ENCODE measurements at places on chromosomes 2 and 18.

DNA sequence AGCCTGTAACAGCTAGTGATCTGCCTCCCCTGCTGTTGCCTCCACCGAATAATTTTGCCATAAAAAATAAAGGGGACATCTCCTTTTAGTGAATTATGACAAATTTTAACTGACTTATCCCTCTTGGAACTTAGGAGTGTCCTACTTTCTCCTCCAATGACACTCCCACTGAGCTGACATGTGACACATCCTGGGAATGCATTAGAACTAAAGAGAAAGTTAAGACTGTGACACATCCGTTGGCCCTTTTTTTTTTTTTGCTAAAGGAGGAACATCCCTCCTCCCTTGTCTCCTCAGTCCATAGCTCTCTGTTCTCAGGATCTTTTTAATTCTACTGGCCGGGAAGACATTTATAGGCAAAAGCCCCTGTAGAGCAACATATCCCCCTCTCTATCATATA is 268.2 kb downstream of the NRXN1 start:
- DNase-seq, result no peak

GRCh38 chr2:236130349-236130998 is 37.7 kb downstream of the GBX2 start:
- no peak for DNase-seq

DNA sequence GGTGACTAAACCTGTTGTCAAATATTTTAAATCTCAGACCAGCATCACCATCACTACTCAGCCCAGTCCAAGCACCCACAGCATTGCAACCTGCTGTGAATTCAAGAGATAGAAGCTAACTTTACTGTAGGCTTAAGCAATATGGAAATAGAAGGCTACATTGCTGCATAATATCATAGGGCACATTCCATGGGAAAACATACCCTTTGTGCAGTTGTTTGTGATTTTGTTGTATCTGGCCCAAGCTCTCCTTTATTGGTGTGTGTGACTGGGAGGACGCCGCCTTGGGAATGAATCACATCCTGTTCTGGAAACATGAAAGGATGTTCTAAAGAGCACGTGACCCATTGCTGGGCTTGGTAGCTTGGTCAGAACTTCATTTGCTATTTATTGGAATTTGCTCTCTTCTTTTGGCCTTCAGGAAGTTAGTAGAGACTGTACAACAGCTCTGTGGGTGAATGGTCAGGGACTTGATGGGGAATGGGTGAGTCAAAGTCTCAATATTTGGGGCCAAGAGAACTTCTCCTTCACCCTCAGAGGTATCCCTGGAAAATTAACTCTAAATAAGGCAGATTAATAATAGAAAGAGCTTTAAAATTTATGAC is 106.8 kb upstream of the SERPINE2 start:
- DNase-seq, result no peak

DNA sequence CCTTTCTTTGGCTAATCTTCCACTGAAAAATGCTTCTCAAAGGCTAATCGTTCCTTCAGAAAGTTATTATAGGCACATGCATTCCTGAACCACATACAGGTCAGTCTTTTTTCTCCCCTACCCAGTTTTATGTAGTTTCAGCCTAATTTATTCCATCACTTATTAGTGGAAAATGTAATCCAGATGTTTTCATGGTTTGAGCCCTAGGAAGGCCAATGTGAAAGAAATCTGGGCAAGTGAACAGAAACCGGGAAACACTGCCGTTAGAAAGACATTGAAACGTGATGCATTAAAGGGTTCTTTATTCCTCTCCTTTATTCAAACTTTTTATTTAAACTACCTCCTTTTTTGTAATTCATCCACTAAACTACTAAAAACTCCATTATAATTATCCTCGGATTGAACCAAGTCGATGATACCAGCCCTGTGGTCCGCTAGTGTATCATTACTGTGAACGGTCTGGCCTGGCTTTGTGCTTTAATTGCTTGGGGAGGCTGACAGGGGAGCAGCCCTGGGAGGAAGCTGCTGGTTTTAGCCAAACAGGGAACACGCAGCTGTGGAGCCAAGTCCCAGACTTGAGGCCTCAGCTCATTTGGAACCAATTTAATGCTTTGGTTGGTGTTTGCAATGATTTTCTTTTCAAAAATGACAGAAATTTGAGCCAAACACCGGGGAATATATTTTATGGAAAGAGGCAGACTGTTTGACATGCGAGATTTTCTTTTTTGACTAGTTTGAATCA is 149.2 kb downstream of the ARHGAP28 start:
- DNase-seq, result no peak

DNA sequence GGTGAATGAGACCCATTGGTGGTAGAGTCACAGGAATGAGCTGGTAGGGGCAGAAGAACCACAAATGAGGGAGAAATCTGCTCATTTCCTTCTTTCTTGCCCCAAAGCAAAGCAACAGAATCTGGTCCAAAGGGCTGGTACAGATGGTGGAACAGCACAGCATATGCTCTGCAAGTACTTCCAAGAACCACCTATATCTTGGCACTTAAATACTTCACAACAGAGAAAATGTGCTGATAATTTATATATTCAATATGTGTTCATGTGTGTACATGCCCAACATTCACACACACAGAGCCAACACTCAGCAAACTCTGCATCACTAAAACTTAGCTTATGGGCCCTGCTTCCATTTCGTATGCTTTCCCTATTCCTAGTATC is 884.4 kb upstream of the KLHL29 start:
- no peak for DNase-seq

GRCh38 chr2:233325814-233326213 is 18.2 kb downstream of the SAG start:
- no peak for DNase-seq

- no peak for DNase-seq
These were observed 130.6 kb upstream of the SKOR2 start for GRCh38 chr18:47381975-47382570.

GRCh38 chr2:111188681-111189080 is 68.0 kb downstream of the BCL2L11 start:
- no peak for DNase-seq

DNA sequence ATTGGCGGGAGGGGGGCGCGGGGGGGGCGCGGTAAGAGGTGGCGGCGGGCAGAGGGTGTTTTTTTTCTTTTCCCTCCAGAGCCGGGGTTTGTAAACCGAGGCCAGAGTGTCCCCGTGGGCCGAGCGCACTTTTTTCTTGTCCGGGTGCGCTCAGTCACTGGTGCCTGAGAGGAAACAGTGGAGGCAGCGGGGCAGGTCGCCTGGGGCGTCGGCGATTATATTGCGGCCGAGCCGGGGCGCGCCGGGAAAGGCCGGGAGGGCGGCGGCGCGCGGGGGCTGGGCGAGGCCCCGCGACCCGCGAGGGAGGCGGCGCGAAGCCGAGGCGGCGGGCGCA is 275 bp downstream of the HOXD8 start:
- no peak for DNase-seq

GRCh38 chr2:216742411-216742810 is 47.1 kb upstream of the IGFBP5 start:
- DNase-seq, result no peak

- DNase-seq, result peak; percentile 76
These were observed 1.2 kb upstream of the DNAJB2 start for GRCh38 chr2:219277703-219278654.

- peak; percentile 4 for DNase-seq
These were observed 759.7 kb upstream of the FANCL start for GRCh38 chr2:59000796-59001195.

- DNase-seq, result no peak
These were observed 411 bp downstream of the NARS1 start for GRCh38 chr18:57621246-57621604.

DNA sequence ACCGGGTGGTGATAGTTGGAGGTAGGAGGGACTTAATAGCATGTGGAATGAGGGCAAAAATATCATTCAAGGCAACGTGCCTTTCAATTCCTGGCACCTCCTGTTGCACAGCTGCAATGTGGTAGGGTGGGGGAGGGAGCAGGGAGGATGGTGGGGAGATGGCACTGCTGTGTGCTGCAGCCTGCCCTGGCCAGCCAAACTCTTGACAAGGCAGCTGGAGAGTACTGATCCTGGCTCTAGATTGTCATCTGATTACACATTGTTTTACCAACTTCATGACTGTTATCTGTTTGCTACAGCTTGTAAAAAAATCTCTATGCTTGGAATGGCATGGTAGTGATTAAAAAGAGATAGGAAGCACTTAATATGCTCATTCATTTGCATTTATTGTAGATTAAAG is 47.7 kb downstream of the PLCL1 start:
- DNase-seq, result peak; percentile 25

GRCh38 chr18:56001576-56001975 is 413.6 kb upstream of the TCF4 start:
- no peak for DNase-seq

DNA sequence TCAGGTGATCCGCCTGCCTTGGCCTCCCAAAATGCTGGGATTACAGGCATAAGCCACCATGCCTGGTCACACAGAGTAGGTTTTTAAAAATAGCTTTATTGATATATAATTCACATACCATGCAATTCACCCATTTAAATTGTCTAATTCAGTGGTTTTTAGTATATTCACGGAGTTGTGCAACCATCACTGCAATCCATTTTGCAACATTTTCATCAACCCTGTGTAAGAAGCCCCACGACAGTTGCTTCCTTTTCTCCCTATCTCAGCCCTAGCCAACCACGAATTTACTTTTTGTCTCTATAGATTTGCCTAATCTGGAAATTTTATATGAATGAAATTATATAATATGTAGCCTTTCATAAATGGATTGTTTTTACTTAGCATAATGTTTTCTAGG is 266.4 kb downstream of the NAPG start:
- DNase-seq, result no peak

DNA sequence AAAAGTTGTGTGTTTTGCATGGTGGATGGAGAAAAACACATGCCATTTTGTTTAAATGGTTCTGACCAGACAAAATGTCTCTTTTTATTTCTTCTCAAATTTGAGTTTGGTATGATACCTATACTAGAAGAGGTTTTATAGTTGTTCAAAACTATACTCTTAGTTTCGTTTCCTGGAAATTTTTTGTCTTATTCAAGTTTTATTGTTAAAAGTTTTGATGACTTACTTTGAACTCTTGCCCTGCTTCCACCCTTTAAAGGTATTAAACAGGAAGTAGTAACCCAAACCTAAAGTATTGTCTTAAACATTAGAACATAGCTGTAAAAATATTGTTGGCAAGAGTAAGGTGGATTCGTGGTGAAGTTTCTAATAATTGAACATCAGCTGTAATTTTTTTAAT is 98.2 kb downstream of the BABAM2 start:
- no peak for DNase-seq

- no peak for DNase-seq
These were observed 3.5 kb downstream of the ZNF513 start for GRCh38 chr2:27376866-27377617.

GRCh38 chr2:136351684-136352083 is 233.7 kb upstream of the CXCR4 start:
- DNase-seq, result no peak

GRCh38 chr2:28321426-28321825 is 71.2 kb upstream of the FOSL2 start:
- no peak for DNase-seq

DNA sequence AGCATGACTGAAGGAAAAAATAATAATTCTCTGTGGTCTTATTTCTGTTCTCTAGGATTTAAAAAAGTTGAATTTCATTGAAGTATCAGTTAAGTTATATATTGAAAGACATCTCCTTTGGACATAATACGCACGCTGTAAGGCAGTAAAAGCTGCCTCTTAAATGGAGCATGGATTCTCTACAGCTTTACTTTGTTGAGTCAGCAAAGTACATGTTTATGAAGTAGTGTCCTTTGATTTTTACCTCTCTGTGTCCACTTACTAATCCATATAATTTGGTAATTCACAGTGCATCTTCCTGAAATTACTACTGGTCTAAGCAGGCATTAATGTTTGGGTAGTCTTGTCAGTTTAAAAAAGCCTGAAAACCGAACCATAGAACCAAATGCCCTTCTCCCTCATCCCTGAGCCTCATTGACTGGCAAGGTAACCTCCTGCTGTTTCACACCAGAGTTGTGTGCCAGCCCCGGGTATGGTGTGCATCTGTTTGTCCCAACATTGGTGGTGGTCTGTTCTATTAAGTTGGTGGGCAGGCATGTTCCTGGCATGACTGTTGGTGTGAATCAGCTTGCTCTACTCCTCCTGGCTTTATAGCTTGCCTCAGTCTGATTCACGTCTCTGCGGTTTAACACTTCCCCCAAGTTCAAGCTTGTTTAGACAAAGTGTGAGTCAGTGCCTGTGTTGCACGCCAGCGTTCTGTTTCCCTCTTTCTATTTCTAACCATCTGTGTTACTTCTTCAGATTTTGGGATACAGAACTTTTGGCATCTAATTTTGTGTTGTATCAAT is 71.0 kb upstream of the ITM2C start:
- DNase-seq, result peak; percentile 60

- DNase-seq, result peak; percentile 1
These were observed 126.5 kb downstream of the GPR39 start for GRCh38 chr2:132542953-132543569.

DNA sequence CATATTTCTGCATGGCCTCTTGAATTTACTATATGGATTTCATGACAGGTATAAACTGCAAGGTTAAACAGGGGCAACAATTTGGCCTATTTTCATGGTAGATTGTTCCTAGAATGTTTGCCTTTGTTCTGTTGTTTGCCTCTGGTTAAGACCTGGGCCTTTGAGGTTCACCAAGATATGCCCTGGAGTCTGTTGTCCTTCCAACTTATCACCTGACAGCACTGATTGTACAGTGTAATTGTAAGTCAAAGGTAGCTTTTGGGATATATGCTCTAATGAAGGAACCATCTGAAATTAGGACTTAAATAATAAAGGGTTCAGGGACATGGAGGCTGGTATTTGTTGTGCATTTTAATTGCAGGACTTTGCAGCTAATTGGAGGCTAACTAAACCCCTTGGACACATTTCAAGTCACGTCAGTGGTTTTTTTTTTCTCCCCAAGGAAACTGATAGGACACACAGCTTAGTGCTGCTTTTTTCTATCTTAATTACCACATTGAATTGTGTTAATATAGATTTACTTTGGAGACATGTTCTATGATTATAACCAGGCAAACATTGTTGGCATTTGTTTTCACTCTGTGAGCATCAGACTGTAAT is 771.2 kb upstream of the LINC00305 start:
- DNase-seq, result no peak

DNA sequence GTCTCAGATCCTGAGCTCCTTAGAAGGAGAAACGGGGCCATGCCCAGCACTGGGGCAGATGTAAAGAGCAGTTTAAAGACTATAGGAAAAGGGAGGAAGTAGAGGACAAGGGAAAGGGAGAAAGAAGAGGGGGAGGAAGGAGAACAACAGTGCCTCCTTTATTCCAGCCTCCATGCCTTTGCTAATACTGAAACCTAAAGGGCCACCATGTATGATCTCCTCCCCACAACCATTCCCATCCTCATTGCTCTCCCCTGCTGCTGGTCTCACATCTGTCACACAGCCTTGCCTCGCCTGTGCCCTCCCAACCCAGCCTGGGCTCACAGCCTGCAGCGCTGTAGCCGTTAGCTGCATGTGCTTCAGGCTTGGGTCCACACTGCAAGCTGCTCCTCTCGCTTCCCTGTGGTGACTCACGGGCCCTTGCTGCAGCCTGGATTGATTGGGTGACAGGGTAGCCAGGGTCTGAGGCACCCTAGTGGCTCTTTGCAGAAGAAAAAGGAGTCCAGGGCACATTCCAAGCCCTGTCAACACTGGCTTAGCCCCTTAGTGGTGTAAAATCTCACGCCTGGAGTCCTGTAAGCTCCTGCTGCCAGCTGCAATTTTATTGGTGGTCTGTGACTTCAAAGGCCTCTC is 281.9 kb downstream of the SRBD1 start:
- no peak for DNase-seq
